ENCODE measurements at places on chromosomes 5 and 9.

- no peak for DNase-seq
Measured at GRCh38 chr5:153782589-153783361, 255.9 kb downstream of the FAM114A2 start.

DNA sequence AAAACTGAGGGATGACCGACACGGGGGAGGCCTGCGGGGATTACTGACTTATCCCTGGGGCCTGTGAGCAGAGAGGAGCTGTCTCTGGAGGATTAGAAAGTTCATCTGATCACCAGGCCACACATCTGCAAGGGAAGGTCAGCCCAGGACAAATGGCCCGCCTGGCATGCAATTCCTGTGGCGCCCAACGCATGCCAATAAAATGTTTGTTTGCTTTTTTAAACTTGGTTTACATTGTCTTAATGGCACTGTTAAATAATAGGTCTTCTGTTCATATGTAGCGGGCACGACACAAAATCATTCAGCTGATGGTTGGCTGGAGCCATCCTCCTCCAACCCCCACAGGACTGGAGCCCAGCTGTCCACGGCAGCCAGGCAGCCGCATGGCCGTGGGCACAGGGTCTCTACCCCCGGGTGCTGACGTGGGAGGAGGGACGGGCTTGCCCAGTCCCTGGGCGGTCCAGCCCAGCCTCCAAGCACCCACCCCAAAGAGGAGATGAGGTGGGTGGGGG, 41.0 kb upstream of the SLC12A7 start:
- no peak for DNase-seq

- DNase-seq: no peak
Measured at GRCh38 chr9:7907551-7908337, 108.2 kb upstream of the DMAC1 start.

DNA sequence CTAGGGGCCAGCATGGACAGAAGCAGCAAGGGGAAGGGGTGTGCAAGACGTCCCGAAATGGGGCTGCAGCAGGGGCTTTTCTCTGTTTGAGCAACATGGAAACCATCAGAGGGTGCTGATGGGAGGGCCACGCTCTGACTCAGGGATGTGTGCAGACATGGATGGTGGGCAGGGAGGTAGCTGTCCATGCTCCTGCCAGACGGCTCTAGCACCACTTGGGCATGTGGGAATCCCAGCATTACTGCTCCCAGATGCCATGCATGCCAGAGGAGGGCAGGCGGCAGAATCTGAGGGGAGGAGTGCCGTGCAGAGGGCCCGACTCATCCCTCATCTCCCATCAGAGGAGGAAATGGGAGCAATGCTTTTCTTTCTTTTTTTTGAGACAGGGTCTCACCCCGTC, 45.6 kb upstream of the SLC25A51 start:
- no peak for DNase-seq

DNA sequence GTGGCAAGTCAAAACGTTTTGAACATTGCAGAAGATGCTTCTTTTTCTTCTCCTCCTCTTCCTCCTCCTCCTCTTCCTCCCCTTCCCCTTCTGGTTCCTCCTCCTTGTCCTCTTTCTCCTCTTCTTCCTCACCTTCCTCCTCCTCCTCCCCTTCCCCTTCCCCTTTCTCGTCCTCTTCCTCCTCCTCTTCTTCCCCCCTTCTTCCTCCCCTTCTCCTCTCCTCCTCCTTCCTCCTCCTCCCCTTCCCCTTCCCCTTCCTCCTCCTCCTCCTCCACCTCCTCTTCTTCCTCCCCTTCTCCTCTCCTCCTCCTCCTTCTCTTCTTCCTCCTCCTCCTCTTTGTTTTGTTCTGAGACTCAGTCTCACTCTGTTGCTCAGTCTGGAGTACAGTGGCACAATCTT, 167.0 kb upstream of the SV2C start:
- no peak for DNase-seq

Measured in AG09319 (cell line).